ENCODE measurements at places on chromosomes 6 and 20. TPM values are rescaled to one million over a fixed set of nuclear protein-coding genes. Genes with fewer than 3 reads are reported as not detected.

HLA-DOB gene
- 0.79 TPM for total RNA-seq

HLA-DMA gene
- total RNA-seq = 8.1 TPM

DNA sequence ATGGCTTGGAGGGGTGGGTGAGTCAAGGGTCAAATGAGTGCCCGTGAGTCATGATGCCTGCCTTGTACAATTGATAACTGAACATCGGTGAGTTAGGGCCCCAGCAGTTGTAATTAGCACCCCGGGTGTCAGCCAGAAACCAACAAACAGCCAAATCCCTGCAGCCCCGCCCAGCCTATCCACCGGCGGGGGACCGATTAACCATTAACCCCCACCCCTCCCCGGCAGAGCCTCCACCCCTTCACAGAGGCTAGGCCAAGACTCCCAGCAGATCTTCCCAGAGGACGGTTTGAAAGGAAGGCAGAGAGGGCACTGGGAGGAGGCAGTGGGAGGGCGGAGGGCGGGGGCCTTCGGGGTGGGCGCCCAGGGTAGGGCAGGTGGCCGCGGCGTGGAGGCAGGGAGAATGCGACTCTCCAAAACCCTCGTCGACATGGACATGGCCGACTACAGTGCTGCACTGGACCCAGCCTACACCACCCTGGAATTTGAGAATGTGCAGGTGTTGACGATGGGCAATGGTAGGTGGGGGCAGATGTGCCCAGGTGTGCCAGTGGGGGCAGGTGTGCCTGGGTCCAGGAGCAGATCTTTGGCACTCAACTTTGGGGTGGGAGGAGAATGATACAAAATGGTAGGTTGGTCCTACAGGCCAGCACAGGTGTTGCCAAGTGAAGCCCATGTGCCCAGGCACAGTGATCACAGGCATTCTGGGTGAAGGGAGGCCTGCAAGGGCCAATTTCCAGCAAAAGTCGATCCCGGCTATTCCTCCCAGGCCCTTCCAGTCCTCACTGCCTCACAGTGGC is 45.7 kb downstream of the HNF4A start:
- no peak overlapping the region for H3K27ac ChIP-seq
- H3K4me3 ChIP-seq = no peak overlapping the region
- no peaks in the 10 kb centered on the region for H3K36me3 ChIP-seq
- H3K27me3 ChIP-seq = peaks cover 8% of the 10 kb centered on the region

DNA sequence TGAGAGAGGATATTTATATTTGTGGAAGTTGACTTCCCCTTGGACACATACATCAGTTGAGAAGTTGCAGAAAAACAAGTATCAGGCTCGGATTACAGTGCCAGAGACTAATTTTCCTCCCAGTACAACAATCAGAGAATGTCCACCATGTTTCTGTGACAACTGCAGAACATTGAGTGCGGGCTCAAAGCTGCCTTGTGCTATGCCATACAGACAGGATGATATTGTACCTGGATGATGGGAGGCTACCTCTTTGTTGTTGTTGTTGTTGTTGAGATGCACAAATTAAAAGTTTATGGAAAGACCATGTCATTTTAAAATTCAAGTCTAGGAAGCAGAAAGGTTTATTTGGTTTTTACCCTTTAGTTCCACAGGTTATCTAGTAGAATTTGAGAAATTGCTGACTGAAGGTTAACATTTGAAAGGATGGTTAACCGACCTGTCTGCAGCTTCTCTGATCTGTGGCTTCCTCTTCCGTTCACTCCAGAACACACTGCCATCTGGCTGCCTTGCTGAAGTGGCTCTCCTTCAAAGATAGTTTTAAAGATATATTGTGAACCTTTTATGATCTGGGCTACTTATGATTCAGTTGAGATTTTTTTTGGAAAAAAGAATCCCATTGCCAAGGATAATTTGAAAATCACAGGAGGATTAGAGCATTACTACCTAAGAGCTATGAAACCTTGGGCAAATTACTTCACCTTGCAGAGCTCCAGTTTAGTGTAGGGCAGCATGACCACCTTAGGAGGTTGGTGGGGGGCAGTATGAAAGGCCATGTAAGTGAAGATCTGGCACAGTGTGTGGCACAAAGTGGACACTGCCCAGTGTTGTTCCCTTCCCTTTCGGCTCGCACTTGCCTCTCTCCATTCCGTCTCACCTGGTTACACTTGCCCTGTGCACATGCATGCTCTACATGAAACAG is 15.9 kb downstream of the TMEM200A start:
- no peak overlapping the region for H3K4me3 ChIP-seq
- H3K27me3 ChIP-seq = no peaks in the 10 kb centered on the region
- no peak overlapping the region for H3K27ac ChIP-seq
- H3K4me1 ChIP-seq = no peaks in the 10 kb centered on the region

DNA sequence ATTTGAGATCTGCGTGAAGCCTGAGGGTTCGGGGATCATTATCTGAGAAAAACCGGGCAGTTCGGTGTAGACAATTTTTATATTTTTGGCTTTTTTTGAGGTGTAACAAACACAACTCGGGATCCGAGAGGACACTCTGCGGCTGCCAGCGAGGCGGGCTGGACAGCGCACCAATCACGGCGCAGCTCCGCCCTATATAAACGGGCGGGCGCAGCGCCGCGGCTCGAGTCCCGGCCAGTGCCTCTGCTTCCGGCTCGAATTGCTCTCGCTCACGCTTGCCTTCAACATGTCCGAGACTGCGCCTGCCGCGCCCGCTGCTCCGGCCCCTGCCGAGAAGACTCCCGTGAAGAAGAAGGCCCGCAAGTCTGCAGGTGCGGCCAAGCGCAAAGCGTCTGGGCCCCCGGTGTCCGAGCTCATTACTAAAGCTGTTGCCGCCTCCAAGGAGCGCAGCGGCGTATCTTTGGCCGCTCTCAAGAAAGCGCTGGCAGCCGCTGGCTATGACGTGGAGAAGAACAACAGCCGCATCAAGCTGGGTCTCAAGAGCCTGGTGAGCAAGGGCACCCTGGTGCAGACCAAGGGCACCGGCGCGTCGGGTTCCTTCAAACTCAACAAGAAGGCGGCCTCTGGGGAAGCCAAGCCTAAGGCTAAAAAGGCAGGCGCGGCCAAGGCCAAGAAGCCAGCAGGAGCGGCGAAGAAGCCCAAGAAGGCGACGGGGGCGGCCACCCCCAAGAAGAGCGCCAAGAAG is 69.0 kb downstream of the HFE start:
- peaks cover 11% of the 10 kb centered on the region for H3K4me1 ChIP-seq
- peak overlapping the region; percentile 69 for H3K4me3 ChIP-seq
- no peaks in the 10 kb centered on the region for H3K36me3 ChIP-seq
- H3K27ac ChIP-seq = peak overlapping the region; percentile 70

GRCh38 chr6:35181933-35182612 is 31.7 kb upstream of the SCUBE3 start:
- peak; percentile 66 for DNase-seq
- H3K27me3 ChIP-seq = no peaks in the 10 kb centered on the region
- peaks cover 47% of the 10 kb centered on the region for H3K4me1 ChIP-seq
- H3K36me3 ChIP-seq = no peaks in the 10 kb centered on the region
- H3K27ac ChIP-seq = peak overlapping the region; percentile 63

DNA sequence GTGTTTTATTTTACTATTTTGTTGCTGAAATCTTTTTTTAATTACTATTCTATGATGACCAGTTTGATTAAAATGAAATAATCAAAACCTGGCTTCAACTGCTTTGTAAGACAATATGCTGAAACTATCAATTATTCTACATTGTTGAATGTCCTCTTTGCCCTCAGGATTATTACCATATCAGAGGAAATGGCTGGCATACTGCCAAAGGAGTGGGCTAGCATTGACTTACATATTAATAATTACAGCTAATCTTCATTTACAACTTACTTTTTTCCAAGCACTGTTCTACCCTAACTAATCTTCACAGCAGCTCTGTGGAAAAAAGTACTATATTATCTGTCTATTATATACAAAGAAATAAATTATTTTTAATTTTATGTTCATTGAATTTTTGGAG is 560.5 kb downstream of the BCKDHB start:
- H3K27ac ChIP-seq = no peak overlapping the region
- H3K4me3 ChIP-seq = no peak overlapping the region
- no peaks in the 10 kb centered on the region for H3K36me3 ChIP-seq
- no peaks in the 10 kb centered on the region for H3K27me3 ChIP-seq
- no peak for DNase-seq

DNA sequence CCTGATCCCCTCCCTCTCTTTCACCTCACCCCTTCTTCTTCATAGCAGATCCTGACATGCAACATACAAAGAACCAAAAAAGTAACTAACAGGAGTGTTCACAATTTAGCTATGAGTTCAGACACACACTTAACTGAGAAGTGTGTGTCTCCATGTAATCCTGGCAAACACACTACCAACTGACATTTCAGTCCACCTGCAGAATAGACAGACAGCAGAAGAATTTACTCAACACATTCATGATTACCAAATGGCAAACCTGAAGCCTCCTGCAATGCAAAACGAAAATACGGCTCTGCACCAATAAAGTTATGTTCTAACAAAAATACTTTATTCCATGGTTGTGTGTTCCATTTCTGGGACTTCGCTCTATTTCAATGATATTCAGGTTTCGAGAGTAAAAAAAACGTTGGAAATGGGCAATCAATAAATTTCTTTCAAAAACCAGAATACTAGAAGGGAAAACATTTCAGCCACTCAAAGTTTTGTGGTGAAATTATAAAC is 2.6 kb downstream of the BACH2 start:
- peak overlapping the region; percentile 69 for H3K4me3 ChIP-seq
- H3K27me3 ChIP-seq = peaks cover 5% of the 10 kb centered on the region
- peaks cover 19% of the 10 kb centered on the region for H3K4me1 ChIP-seq
